GM12891 (cell line): ENCODE measurements at places on chromosomes 1 and 21.

DNA sequence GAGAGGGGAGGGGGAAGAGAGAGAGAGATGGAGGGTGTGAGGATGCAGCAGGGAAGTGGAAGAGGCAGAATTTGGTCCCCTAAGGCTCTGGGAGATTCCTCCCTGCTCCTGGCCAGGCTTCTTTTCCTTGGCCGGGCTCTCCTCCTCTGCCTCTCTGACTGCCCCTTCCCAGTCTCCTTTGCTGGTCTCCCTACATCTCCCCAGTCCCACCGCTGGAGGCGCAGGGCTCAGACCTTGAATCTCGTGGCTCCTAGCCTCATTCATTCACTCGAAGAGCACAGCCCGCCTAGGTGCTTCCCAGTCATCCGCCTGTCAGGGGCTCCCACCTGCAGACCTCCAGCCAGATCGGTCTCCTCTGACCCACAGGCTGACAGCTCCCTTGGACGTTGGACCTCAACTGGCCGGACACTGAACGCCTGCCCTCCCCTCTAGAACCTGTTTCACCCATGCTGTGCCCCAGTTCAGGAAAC, 76.5 kb downstream of the VWA5B1 start:
- DNase-seq, result no peak

GRCh38 chr1:60444680-60445079, 371.1 kb upstream of the C1orf87 start:
- no peak for DNase-seq

DNA sequence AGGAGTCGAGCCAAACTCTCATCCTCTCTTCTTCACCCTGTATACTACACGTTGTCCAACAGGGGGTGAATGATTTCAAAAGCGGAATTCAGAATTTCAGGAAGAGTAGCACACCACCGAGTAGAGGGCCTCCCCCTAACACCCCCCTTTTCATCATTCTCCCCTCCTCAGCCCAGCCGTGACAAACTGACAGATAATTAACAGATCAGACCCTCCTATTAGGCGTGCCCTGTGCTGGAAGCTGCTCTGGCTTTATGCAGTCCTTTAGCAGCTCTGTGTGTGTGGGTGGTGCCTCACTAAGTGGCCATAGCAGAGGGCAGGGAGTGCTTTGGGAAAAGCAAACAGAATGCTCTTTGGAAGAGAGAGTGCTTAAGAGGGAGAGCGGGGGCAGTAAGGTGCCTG, 44.3 kb downstream of the PEX14 start:
- DNase-seq, result no peak

GRCh38 chr1:67463298-67463955, 33.2 kb upstream of the SERBP1 start:
- no peak for DNase-seq

- no peak for DNase-seq
Observed at GRCh38 chr21:41360072-41360821, 1.6 kb upstream of the MX2 start.

GRCh38 chr1:153679337-153680119, 1.0 kb downstream of the NPR1 start:
- no peak for DNase-seq

- DNase-seq, result no peak
Observed at GRCh38 chr1:211928993-211929637, 98.6 kb upstream of the LPGAT1 start.

GRCh38 chr1:15833069-15833679, 14.3 kb upstream of the SPEN start:
- DNase-seq, result no peak
